ENCODE measurements at places on chromosomes 1 and 21.

GRCh38 chr21:32349333-32349944, 43.4 kb downstream of the URB1 start:
- no peak for DNase-seq

DNA sequence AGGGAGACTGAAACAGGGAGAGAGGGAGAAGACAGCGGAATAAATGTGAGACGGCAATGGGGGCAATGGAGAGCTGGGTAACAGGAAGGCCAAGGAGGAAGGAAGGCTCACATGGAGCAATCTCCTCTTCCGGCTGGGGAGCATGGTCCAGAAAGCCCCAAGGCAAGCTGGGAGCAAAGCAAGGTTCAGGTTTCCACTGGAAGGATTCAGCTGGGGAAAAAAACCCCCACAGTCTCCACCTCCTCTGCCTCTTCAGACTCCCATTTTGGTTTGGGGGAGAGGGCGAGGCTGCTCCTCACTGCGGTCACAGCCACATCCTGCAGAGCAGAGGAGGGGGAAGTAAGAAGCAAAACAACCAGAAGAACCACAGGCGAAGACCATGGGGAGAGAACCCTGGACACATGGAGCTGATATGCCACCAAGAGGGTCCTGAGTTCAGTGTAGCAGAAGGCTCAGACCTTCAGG, 650 bp downstream of the TNFAIP8L2 start:
- no peak for DNase-seq

DNA sequence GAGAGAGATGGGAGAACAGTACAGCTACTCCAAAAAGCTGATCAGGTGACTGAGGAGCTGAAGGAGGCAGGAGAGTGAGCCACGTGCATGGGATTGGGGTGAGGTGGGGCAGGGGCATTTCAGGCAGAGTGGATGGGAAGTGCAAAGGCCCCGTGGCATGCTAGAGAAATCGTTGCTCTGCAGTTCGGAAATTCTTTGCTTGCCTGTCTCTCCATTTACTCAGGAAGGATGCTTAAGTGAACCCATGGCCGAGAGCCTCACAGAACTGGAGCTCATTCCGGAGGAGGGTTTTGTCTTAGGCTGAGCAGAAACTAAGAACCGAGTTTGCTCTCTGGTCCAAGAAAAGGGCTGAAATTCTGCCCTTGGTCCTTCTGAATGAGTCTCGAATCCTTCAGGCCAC, 139.8 kb upstream of the TMEM51 start:
- DNase-seq: no peak

GRCh38 chr1:3306583-3307291, 147.7 kb upstream of the ARHGEF16 start:
- no peak for DNase-seq

DNA sequence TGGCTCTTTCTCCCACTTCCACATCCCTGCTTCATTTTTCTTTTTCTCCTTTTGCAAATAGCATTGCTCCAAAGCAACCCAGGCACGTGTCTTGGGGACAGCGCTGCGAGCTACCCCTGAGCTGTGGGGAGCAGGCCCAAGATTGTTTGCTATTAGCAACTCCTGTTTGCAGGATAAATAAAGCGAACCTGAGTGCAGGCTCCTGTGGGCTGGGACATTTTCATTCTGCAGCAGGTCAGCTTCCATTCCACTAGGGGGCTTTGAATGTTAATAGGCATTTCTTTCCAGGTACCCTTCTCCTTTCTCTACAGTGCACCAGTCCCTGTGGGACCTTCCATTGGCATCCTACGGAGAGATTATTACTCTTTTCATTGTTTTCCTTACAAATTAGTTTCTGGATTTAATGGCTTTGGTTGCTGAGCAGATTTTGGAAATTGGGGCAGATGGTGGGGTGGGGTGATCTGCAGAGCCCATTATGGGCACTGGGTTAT, 54.0 kb downstream of the OLFML3 start:
- DNase-seq: no peak

GRCh38 chr21:27771938-27772483, 805.1 kb upstream of the ADAMTS5 start:
- DNase-seq: no peak

- peak; percentile 68 for DNase-seq
Measured at GRCh38 chr1:152052606-152053005, 15.8 kb upstream of the S100A11 start.

- DNase-seq: no peak
Measured at GRCh38 chr1:1614204-1614953, 921 bp upstream of the MIB2 start.

DNA sequence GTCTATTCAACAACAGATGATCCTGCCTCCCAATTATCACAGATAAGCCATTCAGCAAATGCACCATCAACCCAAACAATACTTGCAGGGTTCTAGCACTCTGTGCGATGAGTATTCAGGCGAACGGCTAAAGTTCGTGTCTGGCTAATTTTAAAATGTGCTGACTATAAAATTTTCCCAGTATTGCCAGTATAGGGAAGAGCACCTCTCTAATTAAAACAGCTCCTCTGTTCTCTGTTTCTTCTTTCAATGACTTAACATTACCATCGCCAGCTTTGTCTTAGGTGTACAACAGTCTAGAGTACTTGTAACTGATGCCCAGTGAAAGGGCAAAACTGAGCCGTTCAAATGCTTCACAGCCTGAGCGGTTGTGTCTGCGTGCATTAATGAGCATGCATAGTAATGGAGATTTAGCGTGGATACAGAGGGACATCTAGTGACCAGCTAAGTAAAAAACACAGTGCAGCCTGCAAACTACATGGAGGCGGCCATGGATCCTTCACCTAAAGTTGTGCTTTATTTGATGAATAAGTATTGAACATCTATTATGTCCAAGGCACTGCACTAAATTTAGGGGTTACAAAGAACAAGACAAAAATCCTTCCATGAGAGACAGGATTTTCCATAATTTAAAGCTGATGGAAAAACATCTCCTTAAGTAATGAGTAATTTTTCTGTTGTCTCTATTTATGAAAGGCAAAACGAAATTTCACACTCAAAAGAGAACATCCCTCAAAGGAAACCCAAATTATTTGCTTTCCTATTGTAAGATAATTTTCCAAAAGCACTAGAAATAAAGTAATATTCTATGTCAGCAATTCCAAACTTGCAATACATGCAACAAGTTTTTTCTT, 120.0 kb downstream of the SETD4 start:
- DNase-seq: peak; percentile 81

- DNase-seq: no peak
Measured at GRCh38 chr1:87273291-87273690, 55.4 kb upstream of the LMO4 start.

GRCh38 chr1:17929224-17929623, 174.1 kb downstream of the ACTL8 start:
- DNase-seq: no peak

GRCh38 chr1:30562559-30562958, 160.8 kb downstream of the MATN1 start:
- no peak for DNase-seq

GRCh38 chr1:73197972-73198371, 915.6 kb upstream of the NEGR1 start:
- no peak for DNase-seq

GRCh38 chr1:74652711-74653139, 20.9 kb downstream of the ERICH3 start:
- no peak for DNase-seq

GRCh38 chr1:62954758-62955157, 170.8 kb downstream of the ATG4C start:
- DNase-seq: no peak

DNA sequence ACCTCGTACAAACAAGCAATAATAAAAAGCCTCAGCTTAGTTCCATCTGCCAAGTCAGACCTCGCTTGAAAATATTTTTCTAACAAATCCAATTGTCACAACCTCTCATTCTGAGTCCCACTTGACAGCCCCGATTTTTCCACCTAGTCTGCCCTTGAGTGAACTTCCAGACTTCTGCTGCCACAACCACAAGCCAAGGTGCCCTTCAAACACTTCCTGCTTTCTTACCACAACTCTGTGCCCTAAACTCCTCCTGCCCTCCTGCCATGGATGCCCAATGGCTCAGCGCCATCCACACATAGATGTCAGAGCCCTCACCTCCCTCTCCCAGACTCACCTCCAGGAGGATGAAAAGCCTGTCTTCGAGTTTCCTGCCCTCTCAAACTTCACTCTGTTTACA, 3.9 kb downstream of the TMPRSS2 start:
- DNase-seq: no peak

DNA sequence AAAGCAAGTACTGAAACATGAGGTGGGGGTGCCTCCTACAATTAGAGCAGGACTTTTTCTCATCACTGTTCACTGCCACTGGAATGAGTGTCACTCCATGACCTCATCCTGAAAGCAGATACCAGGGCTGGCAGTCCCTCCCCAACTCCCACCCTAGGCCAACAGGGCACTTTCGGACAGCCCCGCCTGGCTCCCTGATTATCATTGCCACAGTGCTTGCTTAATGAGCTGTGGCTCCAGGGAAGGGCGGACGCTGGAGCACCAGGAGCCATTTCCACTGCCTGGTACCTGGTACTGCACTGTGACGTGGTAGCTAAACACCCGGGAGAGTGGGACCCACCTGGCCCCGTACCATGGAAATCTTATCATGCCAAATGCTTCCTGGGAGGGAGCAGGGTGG, 22.3 kb downstream of the SLC9A1 start:
- DNase-seq: no peak

GRCh38 chr1:19495799-19496526, 10.6 kb upstream of the CAPZB start:
- DNase-seq: no peak

DNA sequence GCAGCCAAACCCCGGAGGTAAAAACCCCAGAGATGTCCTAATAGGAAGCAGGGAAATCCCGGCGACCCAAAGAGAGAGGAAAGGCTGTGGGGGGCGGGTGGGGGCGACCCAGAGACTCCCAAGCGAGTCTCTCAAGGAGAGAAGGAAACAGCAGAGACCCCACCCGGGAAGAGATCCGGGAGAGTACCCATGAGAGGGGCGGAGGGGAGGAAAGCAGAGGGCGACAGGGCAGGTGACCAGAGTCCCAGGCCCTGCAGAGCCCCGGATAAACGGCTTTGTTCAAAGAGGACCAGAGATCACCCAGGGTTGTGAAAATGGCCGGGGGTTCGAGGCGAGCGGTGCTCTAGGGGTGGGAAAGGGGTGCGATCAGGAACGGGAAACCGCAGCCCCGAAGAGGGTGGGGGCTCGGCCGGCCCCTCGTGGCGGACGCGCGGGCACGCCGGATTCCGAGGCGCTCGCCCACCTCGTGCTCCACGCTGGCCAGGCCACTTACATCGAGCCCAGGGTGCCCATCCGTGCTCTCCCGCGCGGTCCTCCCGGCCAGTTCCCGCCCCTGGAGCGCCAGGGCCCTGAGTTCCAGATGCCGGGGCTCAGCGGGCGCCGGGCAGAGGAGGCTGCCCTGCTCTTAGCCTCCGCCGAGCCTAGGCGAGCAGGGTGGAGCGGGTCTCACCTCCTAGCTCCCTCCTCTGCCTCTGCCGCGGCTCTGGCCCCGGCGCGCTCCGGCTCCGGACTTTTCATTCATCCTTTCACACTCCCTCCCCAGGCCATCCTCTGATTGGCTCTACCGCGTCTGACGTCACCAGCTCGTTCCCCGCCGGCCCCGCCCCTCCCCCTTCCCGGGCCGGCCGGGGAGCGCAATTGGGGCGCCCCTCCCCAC, 52.3 kb downstream of the RHBG start:
- peak; percentile 26 for DNase-seq

DNA sequence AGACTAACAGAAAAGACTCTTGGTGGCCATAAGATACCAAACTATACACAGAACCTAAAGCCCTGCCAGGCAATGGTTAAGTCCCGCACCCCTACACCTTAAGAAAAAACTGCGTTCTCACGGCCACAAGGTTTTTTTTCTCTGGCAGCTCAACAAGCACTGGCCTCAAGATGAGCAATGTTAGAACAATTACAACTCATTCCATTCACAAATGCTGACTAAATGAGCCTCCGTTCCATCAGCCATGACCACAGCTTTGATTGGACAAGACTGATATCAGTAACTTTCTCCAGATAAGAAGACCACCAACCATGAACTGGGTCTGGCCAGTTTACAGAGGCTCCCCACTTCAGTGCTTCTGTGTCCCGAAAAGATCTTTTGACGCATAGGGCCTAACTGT, 31.9 kb downstream of the SEC16B start:
- DNase-seq: no peak

- DNase-seq: no peak
Measured at GRCh38 chr21:36858320-36858957, 108.0 kb downstream of the HLCS start.

GRCh38 chr1:33312413-33312749, 8.5 kb downstream of the A3GALT2 start:
- DNase-seq: no peak

DNA sequence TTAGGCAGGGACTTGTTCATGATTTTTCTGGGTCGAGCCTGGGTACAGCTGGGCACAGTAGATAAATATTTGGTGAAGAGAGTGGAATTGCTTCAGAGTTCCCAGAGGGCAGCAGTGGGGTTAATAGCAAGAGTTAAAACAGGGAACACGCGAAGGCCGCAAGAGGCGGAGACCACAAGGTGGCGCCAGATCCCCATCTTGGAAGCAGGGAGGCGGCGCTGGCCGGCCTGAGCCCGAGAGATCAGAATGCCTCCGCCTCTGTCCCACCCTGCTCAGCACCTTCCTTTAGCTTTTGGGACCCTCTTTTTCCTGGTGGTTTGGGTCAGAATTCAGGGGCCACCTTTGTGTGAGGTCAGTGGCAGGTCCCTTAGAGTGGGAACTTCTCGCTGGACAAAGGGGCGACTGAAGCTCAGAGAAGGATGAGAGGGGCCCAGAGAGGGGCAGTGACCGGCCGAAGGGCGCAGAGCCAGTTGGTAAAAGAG, 6.5 kb upstream of the PADI2 start:
- DNase-seq: peak; percentile 65

GRCh38 chr21:29172282-29172681, 41.8 kb downstream of the MAP3K7CL start:
- DNase-seq: no peak

DNA sequence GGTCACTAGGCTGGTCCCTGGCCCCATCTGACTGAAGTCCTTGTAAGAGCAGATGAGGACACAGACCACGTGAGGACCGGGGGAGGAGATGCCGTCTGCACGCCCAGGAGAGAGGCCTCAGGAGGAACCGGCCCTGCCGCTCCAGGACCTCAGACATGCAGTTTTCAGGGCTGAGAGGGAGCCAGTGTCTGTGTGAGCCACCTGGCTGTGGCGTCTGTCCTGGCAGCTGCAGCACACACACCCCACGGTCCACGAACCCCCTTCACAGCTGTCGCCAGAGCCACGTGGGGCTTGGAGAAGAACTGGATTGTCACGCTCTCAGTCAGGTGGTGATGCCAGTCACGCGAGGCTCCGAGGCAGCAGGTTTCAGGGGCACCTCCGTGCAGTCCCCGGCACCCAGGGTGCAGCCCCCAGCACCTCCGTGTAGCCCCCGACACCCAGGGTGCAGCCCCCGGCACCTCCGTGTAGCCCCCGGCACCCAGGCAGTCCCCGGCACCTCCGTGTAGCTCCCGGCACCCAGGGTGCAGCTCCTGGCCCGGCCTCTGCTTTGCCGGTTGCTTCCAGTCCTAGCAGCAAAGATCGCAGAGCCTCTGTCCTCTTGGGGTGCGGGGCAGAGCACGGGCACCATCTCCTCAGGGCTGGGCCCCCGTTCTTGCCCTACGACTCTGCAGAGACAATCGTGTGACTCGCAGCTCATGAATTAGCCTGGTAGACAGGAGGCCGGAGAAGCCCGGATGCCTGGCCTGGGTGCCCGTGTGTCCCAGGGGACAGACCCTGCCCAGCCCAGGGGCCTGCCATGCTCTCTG, 19.0 kb upstream of the SUMO3 start:
- DNase-seq: no peak

GRCh38 chr1:35062518-35063196, 16.5 kb upstream of the ZMYM1 start:
- DNase-seq: no peak

- no peak for DNase-seq
Measured at GRCh38 chr1:181061487-181061886, 27.0 kb upstream of the IER5 start.

GRCh38 chr1:15617173-15618076, at the start of gene DDI2:
Gene DDI2, plus strand, starts transcription at chr1:15617458. Its CDS starts 213 bp downstream, at chr1:15617671.
- peak; percentile 97 for DNase-seq
